ENCODE measurements at places on chromosomes 12 and 14.

GRCh38 chr12:113795445-113795844 is 170.7 kb downstream of the RBM19 start:
- H3K4me3 ChIP-seq = no peak overlapping the region
- H3K27ac ChIP-seq = no peak overlapping the region
- H3K27me3 ChIP-seq = no peaks in the 10 kb centered on the region
- no peaks in the 10 kb centered on the region for H3K36me3 ChIP-seq
- no peak for DNase-seq

- peak overlapping the region; percentile 3 for H3K27ac ChIP-seq
- H3K4me1 ChIP-seq = peaks cover 27% of the 10 kb centered on the region
- H3K27me3 ChIP-seq = no peaks in the 10 kb centered on the region
- no peak for DNase-seq
- H3K36me3 ChIP-seq = no peaks in the 10 kb centered on the region
Measured at GRCh38 chr14:104657101-104657524, 32.3 kb upstream of the INF2 start.

DNA sequence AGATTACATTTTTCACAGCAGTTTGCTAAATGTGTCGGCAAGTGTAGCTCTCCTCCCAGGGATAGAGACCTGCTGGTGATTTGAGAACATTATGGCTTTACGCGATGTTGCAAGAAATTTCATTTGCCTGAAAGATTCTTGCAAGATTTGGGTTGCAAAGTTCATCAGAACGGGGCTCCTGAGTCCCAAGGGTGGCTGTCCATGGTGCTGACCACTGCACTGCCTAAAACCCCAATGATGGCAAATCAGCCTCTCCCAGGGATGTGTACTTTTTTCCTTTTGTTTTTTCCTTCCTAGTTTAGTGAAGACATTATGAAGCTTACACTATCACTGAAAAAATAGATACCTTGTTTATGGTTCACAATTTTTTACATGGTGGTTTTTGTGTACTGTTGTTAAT is 85.4 kb downstream of the WSCD2 start:
- H3K4me1 ChIP-seq = no peaks in the 10 kb centered on the region
- no peak for DNase-seq
- no peak overlapping the region for H3K4me3 ChIP-seq
- no peaks in the 10 kb centered on the region for H3K27me3 ChIP-seq
- no peaks in the 10 kb centered on the region for H3K36me3 ChIP-seq

GRCh38 chr12:66921151-66921550 is 242.3 kb upstream of the GRIP1 start:
- no peak overlapping the region for H3K4me3 ChIP-seq
- peaks cover 23% of the 10 kb centered on the region for H3K4me1 ChIP-seq
- H3K36me3 ChIP-seq = no peaks in the 10 kb centered on the region

GRCh38 chr12:122079033-122079531 is 526 bp downstream of the MLXIP start:
- H3K4me3 ChIP-seq = peak overlapping the region; percentile 92
- H3K27ac ChIP-seq = peak overlapping the region; percentile 75
- no peaks in the 10 kb centered on the region for H3K36me3 ChIP-seq
- H3K27me3 ChIP-seq = peaks cover 6% of the 10 kb centered on the region
- DNase-seq = no peak
- peaks cover 14% of the 10 kb centered on the region for H3K4me1 ChIP-seq

GRCh38 chr12:49624921-49625577 is 1.7 kb downstream of the PRPF40B start:
- no peaks in the 10 kb centered on the region for H3K36me3 ChIP-seq
- H3K4me3 ChIP-seq = no peak overlapping the region
- peak overlapping the region; percentile 28 for H3K27ac ChIP-seq
- peaks cover 30% of the 10 kb centered on the region for H3K4me1 ChIP-seq
- DNase-seq = no peak

GRCh38 chr12:89475203-89475990 is 49.2 kb downstream of the GALNT4 start:
- H3K4me3 ChIP-seq = no peak overlapping the region
- no peaks in the 10 kb centered on the region for H3K27me3 ChIP-seq
- H3K4me1 ChIP-seq = peaks cover 12% of the 10 kb centered on the region
- no peak overlapping the region for H3K27ac ChIP-seq

GRCh38 chr12:69385038-69385437 is 25.5 kb downstream of the YEATS4 start:
- H3K27ac ChIP-seq = no peak overlapping the region
- no peak for DNase-seq
- H3K4me3 ChIP-seq = no peak overlapping the region
- H3K36me3 ChIP-seq = no peaks in the 10 kb centered on the region
- H3K27me3 ChIP-seq = no peaks in the 10 kb centered on the region

DNA sequence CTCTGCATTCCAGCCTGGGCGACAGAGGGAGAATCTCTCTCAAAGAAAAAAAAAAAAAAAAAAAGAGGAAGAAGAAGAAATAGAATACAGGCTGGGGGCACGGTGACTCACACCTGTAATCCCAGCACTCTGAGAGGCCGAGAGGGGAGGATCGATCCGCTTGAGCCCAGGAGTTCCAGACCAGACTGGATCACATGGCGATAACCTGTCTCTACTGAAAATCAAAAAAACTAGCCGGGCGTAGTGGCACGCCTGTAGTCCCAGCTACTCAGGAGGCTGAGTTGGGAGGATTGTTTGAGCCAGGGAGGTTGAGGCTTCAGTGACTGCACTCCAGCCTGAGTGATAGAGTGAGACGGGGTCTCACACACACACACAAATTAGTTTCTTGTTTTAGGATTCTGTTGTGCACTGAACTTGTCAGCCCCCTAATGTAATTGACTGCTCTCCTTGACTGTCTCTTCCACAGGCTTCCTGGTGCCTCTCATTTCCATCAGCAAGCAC is 963 bp upstream of the TINF2 start:
- H3K27me3 ChIP-seq = no peaks in the 10 kb centered on the region
- DNase-seq = no peak
- peaks cover 28% of the 10 kb centered on the region for H3K36me3 ChIP-seq
- peak overlapping the region; percentile 81 for H3K4me3 ChIP-seq
- H3K27ac ChIP-seq = peak overlapping the region; percentile 97
- H3K4me1 ChIP-seq = peaks cover 54% of the 10 kb centered on the region

GRCh38 chr12:58310809-58311622 is 369.6 kb downstream of the ATP23 start:
- H3K4me3 ChIP-seq = no peak overlapping the region
- no peaks in the 10 kb centered on the region for H3K36me3 ChIP-seq
- H3K4me1 ChIP-seq = no peaks in the 10 kb centered on the region
- no peak for DNase-seq

- H3K27me3 ChIP-seq = no peaks in the 10 kb centered on the region
- peaks cover 29% of the 10 kb centered on the region for H3K4me1 ChIP-seq
- no peak overlapping the region for H3K4me3 ChIP-seq
- no peak for DNase-seq
- H3K27ac ChIP-seq = no peak overlapping the region
Measured at GRCh38 chr12:107088912-107089311, 4.4 kb downstream of the CRY1 start.

GRCh38 chr12:120721866-120722265 is 3.8 kb upstream of the ACADS start:
- H3K36me3 ChIP-seq = peaks cover 56% of the 10 kb centered on the region
- no peaks in the 10 kb centered on the region for H3K27me3 ChIP-seq
- H3K4me1 ChIP-seq = no peaks in the 10 kb centered on the region
- H3K27ac ChIP-seq = no peak overlapping the region
- no peak overlapping the region for H3K4me3 ChIP-seq

- H3K36me3 ChIP-seq = no peaks in the 10 kb centered on the region
- H3K27me3 ChIP-seq = no peaks in the 10 kb centered on the region
- no peak overlapping the region for H3K27ac ChIP-seq
- H3K4me3 ChIP-seq = no peak overlapping the region
Measured at GRCh38 chr14:72104011-72104613, 171.9 kb downstream of the RGS6 start.

DNA sequence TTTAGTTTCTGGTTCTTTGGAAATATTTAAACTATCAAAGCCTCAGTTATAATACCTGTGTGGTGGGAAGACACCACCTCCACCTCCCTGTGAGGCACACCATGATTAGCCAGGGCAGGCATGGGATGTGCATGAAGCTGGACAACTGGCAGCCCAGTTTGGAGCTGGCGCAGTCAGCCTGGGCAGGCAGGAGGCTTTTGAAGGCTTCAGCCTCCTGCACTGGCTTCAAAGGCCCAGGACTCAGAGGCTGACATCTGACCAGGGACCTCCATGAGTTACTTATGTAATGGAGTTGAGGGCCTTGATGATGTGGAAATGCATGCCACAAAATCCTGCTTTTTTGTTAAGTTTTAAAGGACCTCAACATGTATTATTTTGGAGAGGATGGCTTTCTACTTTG is 30.3 kb downstream of the C14orf132 start:
- no peaks in the 10 kb centered on the region for H3K4me1 ChIP-seq
- DNase-seq = no peak
- no peak overlapping the region for H3K4me3 ChIP-seq
- H3K36me3 ChIP-seq = no peaks in the 10 kb centered on the region

GRCh38 chr12:9707356-9707755 is 25.5 kb downstream of the CLECL1 start:
- no peak overlapping the region for H3K4me3 ChIP-seq
- no peak for DNase-seq
- H3K27ac ChIP-seq = peak overlapping the region; percentile 84
- H3K36me3 ChIP-seq = no peaks in the 10 kb centered on the region
- H3K4me1 ChIP-seq = peaks cover 27% of the 10 kb centered on the region
- no peaks in the 10 kb centered on the region for H3K27me3 ChIP-seq

DNA sequence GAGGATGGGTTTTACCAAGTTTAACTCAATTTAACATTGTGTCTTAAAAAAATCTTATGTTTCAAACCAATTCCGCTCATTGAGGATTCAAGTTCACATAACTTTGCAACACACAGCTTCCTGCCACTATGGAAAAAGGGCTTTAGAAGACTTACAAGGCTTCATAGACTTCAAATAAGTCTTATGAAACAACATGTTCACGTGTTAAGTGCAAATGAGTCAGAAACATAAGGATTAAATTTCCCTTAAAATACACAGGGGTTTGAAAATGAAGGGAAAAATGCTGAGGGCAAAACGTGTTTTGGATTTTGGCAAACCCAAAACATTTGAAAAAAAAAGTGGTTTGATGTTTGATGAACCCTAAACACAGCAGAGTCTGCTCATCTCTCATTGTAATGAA is 364.8 kb downstream of the BMP4 start:
- H3K36me3 ChIP-seq = no peaks in the 10 kb centered on the region
- no peaks in the 10 kb centered on the region for H3K4me1 ChIP-seq
- DNase-seq = no peak
- peaks cover 5% of the 10 kb centered on the region for H3K27me3 ChIP-seq
- no peak overlapping the region for H3K4me3 ChIP-seq
- no peak overlapping the region for H3K27ac ChIP-seq

DNA sequence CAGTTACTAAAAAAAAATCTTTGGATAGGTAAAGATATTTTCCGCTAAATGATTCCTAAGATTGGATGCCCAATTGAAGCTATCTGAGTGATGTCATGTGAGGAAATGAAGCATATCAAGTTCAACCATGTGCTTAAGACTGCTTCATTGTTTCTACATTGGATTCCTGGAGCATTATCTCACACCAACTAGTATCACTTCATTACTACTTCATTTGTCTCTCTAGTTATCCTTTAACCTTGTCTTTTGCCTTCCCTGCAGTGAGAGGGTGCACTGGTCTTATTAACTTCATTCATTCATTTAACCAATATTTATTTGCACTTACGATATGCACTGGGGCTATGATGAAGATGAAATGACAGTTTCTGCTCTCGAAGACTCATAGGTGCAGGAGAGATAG is 198.1 kb downstream of the SLC38A4 start:
- DNase-seq = no peak
- no peak overlapping the region for H3K4me3 ChIP-seq
- no peaks in the 10 kb centered on the region for H3K36me3 ChIP-seq
- H3K27ac ChIP-seq = no peak overlapping the region

DNA sequence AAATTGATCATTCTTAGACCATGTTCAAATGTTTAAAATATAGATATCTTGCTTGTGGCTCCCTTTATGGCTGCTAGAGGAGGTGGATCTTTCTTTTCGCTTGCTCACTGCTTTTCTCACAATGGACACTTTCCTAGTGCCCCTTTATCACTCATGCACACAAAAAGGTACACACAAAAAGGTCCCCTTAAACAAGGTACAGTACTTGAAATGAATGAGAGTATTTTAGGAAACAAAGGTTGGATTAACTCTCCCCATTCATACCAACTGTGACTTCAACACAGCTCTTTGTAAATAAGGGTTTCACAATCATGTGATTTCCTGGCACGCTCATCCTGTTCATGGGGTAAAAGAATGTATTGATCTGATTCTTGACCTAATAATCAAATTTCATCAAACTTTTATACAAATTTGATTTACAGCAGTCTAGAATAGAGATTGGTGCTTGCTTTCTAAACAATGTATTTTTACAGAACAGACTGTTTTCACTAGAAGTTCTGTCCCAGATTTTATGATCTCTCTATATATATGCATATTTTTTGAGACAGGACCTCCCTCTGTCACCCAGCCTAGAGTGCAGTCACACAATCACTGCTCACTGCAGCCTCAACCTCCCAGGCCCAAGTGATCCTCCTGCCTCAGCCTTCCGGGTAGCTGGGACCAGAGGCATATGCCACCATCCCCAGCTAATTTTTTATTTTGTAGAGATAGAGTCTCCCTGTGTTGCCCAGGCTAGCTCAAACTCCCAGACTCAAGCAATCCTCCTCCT is 34.4 kb upstream of the EPS8 start:
- H3K4me3 ChIP-seq = no peak overlapping the region
- no peaks in the 10 kb centered on the region for H3K4me1 ChIP-seq
- no peaks in the 10 kb centered on the region for H3K27me3 ChIP-seq
- H3K27ac ChIP-seq = no peak overlapping the region

DNA sequence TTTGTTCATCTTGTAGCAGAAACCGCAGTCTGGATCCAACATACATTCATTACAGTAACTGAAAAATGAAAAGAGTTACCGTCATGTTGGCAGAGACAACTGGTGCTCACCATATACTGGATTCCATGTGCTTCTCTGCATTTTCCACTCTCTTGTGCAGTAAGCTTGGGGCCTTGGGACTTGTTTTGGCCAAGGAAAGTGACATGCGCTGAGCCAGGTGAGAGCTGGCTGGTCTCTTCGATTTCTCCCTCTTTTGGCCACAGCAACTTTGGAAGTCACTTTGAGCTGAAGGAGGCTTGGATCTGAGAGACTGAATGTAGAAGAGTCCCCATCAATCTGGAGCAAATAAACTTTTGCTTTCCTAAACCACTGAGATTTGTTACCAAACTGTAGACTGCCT is 210.6 kb upstream of the ABCD2 start:
- no peak overlapping the region for H3K4me3 ChIP-seq
- no peak for DNase-seq
- no peaks in the 10 kb centered on the region for H3K4me1 ChIP-seq
- no peaks in the 10 kb centered on the region for H3K36me3 ChIP-seq
- H3K27me3 ChIP-seq = no peaks in the 10 kb centered on the region

DNA sequence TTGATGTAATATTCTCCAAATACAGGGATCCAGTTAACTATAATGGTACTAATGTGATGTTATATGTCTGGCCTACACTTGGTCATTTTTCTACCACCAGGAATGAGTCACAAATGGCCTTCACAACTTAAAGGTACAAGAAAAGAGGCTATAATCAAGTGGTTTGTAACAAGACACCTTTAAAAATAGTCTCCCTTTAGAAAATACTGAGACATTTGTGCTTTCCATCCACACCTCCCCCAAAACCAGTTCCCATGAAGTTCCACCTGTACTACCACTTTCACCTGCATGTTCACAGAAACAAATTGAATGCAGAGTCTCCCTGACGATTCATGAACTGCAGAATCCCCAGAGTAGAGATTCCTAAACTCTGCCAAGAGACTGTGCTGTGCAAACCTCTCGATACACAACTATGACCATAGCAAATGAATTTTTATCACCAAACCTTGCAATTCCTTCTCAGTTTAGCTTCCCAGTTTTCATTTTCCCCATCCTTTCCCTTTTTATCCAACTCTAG is 6.0 kb downstream of the BTG1 start:
- peaks cover 15% of the 10 kb centered on the region for H3K4me1 ChIP-seq
- DNase-seq = no peak
- peak overlapping the region; percentile 98 for H3K4me3 ChIP-seq
- H3K27ac ChIP-seq = peak overlapping the region; percentile 91
- H3K27me3 ChIP-seq = no peaks in the 10 kb centered on the region

Data from T-cell (primary cell).